Hematopoietic multipotent progenitor cell treated with erythropoietin and hydrocortisone succinate and interleukin-3 and kit ligand, for 6 days (in vitro differentiated cells): ENCODE measurements at places on chromosomes 13 and 19.
A peak's percentile ranks its signal among the peaks of the same experiment; 100 is the strongest.

DNA sequence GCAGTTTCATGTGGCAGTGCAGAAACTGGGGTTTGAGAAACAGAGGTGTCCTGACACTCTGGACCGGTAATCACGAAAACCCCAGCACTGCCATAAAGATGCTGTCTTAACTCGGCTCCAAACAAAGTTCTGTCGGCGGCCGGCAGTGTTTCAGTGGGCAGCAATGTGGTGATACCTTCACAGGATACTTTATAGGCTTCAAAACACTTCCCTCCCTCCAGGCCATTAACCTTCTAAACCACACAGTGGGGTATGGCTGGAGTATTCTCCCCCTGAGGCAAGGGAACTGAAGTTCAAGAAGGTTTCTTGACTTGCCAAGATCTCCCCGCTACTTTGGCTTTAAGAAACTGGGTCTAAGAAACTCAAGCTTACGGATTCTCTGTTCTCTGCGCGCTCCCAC lies 1.1 kb downstream of the RUBCNL start:
- DNase-seq = no peak

DNA sequence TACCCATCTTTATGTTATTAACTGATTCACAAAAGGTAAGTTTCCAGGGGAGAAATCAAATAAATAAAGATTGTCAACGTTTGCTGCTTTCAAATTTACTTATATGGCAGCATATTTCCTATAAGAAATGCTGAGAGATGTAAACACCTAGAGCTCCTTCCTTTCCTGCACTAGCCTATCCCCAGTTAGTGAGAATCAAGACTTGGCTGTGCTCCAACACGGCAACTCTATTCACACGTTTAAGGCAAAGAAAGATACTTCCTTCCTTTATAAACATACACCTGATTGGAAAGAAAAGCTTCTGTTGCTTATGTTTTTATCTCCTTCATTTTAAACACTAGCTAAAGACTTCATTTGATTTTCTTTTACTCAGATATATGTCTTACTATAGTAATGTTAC lies 107.0 kb downstream of the PCDH9 start:
- DNase-seq = no peak

DNA sequence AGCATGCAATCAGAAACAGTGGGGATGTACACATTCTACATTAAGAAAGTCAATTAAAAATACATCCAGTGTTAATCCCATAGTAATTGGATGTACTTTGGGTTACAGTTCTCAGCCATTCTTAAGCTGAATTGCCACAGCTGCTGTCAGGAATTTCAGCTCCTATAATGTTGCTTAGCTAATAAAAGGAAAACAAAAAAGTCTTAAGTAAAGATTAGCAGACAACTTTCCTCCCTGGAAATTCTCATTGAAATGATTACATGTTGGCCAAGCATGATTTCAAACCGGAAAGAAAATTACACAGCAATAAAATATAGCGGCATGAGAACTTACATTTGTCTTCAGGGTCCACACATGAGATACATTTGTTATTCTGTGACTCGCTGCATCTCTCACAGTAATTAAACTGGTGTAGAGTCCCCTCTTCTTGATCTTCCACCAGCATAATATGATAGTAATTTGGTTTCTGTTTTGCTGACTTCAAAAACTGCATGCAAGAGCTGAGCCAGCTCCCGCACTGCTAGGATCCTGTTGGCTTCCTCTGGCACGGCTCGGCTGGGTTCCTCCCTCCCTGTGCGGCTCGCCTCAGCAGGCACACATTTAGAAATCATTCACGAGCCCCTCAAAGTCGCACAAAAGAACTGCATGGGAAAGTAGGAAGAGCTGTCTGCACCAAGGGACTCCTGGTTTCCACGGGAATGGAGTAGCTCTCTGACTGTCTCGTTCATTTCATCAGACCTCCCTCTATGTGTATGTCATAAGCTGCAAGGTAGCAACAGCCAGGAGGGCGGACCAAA lies at the start of gene HTR2A:
HTR2A (minus strand) TSS at position 713 of the 797 bp plus-strand sequence. CDS start 1,147 bp downstream, outside the sequence.
- peak; percentile 32 for DNase-seq

GRCh38 chr13:89267734-89268133 lies 1596.6 kb downstream of the SLITRK5 start:
- DNase-seq = no peak

- DNase-seq = no peak
Measured at GRCh38 chr13:112843392-112844111, 125.5 kb upstream of the MCF2L start.
